AG08396 (cell line): ENCODE measurements at places on chromosomes 2 and 18.

DNA sequence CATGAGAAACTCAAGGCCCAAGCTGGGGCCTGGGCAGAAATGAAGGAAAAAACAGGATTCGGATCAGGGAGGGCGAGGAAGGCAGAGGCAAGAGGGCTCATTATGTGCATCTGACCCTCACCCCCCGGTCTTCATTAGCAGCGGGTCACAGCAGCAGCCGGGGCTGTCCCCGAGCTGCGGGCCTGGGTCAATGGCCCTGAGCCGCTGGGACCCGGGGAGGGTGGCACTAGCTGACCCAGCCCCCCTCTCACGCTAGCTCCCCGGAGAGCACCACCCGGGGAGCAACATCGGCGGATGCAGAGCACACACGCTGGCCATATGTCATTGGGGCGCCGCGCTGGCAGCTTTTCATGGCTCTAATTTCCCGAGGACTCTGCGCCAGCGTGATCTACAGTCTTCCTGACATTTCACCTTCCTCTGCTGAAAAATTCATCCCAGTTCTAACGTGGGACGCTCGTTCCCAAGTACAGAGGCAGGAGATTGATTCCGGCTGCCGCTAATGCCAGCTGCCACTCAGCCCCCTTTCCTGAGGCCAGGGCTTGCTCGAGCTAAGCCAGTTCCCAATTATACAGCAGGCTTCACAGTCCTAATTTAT is 63.7 kb downstream of the EIPR1 start:
- no peak for DNase-seq

- no peak for DNase-seq
Measured at GRCh38 chr2:44753552-44754285, 187.8 kb upstream of the SIX3 start.

DNA sequence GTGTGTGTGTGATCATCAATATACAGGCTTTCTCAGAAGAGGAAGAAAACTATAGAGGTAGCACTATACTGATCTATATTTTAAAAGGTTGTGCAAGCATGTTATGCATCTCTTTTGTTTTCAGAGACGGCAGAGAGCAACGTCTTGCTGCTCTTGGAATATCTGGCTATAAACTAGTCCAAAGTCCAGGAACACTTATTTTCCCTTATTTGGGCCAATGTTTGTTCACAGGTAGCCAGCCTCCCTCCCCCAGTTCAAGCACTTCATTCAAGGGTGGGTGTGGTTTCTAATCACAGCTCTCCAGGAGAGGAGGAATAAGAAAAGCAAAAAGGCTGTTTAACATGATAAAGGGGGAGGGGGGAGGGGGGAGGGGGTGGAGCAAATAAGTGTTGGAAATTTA is 4.2 kb downstream of the FZD5 start:
- DNase-seq, result no peak

DNA sequence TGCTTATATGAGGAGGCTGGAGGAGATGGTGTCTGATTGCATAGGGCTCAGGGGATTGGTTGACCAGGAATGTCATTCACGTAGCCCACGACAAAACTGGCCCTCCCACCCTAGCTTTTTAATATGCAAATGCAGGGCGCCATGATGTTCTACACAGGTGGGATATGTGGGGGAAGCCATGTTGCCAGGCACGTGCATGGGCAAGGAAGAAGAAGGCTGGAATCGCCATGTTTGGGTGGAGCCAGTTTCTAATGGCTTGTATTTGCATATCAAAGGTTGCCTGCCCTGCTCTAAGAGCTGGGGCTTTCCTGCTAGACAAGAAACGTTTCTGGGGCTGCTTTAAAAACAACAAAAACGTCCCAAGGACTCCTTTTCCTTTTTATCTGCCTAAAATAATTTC is 26.5 kb upstream of the LINC00305 start:
- DNase-seq, result no peak

DNA sequence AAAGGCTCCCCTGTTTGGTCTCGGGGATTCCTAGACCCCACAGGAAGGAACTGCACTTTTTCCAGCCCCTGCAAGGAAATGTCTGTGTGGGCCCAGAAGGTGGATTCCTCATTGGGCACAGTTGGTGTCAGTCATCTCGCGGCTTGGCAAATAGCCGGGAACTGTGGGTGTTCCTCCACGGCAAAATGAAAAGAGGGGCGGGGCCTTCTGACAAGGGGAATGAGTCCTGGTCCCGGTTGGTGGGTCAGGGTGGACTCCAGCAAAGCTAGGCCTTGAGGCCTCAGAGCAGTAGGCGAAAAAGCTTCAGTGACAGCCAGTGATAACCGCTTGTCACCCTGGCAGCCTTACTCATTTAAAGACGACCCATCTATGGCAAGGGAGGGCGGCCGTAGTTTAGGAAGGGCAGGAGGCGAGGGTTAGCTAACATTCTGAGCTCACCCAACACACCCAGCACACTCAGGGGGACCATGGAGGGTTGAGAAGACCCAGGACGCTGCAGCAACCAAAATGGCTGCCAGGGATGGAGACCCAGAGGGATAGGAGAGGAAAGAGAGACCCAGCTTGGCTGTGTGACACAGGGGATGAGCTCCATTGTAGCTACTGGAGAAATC is 16.5 kb downstream of the SLC4A3 start:
- DNase-seq, result no peak

GRCh38 chr2:109613081-109613921 is 465 bp downstream of the SEPTIN10 start:
- DNase-seq, result peak; percentile 51

- peak; percentile 86 for DNase-seq
Measured at GRCh38 chr2:43426305-43427031, 169.4 kb downstream of the THADA start.

- DNase-seq, result no peak
Measured at GRCh38 chr2:191272064-191272463, 26.9 kb downstream of the MYO1B start.

- DNase-seq, result no peak
Measured at GRCh38 chr2:149692961-149693396, 105.4 kb upstream of the MMADHC start.

DNA sequence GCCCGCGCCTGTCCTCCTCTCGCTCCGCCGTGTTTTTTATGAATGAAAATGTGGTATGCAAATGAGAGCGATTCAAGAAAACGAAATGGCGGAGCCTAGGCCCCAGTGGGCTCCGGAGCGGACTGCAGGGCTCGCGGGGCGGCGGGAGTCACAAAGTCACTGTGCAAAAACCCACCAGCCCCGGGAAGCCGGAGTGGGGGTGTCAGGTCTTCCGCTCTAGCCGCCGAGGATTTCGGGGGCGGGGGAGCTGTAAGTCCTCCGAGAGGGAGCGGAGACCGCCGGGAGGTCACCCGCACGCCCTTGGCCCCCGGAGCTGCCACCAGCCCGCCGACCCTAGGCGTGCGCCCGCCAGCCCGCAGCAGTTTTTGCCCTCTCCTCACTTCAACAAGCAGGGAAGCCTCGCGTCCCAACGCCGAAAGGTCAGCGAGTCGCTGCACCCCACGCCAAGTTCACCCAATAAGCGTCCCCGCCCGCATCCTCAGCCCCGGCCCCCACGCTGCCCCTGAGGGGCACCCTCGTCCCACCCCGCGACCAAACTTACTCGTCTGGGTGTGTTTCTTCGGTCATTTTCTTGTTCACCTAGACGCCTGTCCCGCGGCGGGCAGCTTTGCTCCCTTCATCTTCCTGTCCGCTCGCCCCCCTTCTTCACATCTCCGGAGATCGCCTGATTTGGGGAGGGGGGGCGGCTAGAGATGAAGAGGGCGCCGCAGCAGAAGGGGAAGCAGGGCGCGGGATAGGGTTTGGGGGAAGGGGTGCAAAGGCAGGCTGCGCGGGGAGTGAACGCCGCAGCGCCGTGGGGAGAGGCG is 775 bp downstream of the SPRED2 start:
- peak; percentile 31 for DNase-seq

GRCh38 chr2:230664128-230664527 is 48.5 kb upstream of the CAB39 start:
- DNase-seq, result no peak

- no peak for DNase-seq
Measured at GRCh38 chr2:222427646-222428301, 3.4 kb downstream of the SGPP2 start.

- DNase-seq, result no peak
Measured at GRCh38 chr2:8602809-8603208, 79.0 kb upstream of the ID2 start.

DNA sequence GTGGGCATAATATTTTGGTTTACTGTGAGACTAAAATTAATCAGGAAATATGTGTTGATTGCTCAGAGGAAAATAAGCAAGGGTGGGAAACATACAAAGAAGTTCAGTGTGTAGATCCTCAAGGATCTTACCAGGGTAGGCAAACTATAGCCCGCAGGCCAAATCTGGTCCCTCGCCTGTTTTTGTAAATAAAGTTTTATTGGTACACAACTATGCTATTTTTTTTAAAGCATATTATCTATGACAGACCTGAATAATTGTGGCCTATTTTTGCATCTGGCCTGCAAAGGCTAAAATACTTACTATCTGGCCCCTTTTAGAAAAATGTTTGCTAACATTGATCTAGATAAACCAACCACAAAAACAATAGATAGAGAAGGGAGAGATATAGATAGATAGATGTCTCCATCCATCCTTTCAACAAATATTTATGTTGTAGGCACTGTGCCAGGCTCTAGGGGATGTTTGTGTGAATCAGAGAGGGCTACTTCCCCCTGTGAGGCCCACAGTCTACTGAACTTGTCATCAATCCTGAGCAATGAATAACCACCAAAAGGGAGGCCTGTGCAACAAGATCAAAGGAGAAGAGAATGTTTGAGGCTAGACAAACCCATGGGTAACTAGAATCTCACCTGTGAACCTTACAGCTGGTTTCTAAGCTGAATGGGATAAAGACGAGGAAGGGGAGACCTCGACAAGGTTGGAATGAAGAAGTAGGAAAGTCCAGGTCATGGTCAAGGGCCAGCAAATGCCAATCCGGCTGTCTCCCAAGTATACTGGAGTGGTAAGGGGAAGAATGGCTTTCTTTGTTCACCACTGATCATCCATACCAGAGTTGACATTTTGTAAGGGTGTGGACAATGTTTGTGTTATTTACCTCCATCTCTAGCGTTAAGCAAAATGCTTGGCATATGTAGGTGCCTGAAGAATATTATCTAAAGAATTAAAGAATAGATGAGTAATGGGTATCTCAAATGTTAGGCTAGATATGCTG is 23.6 kb downstream of the ALPK2 start:
- DNase-seq, result peak; percentile 26

DNA sequence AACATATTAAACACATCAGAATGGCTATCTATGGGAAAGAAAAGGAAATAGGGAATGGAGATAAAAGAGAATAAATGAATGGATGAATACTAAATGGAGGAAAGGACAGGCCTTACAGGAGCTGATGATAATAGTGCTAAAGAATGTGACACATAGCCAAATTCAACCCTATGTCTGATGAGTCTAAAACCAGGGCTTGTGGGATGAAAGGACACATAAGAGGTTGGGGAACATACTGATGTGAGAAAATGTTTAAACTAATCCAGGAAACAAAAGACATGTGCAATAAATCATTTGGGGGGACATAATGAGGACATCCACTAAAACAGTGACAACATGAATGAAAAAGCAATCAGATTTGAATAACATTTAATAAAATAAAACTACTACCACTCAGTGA is 120.0 kb downstream of the DYM start:
- peak; percentile 24 for DNase-seq

GRCh38 chr2:158539176-158540005 is 82.6 kb downstream of the PKP4 start:
- DNase-seq, result no peak

DNA sequence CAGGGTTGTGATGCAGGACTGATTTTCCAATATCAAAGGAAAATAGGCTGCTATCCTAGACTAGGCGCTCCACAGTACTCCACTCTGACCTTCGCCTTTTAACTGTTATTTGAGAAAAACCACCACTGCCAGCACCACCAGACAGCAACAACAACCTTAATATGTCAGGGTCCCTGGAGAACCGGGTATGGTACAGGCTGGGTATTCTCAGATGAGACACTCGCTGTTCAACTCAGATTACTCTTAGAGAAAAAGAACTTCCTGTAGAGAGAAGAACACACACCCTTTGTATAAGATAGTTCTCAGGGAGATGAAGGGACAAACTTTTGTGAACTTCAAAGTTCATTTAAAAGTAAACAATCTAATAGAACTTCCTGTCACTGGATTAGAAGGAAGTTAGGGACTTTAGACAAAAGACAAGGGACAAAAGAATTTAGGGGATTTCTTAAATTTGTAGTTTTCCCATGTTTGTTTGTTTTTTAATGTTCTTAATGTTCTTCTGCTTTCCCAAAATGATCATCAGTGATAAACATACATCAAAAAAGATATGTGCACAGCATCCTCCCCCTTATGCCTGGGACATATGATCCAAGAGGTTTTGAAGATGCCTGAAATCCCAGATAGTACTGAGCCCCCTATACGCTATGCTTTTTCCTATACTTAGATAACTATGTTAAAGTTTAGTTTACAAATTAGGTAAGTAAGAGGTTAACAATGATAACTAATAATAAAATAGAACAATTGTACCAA is 41.3 kb upstream of the PPP1R1C start:
- no peak for DNase-seq
